ENCODE measurements at places on chromosomes 16 and 17. TPM values are rescaled to one million over a fixed set of nuclear protein-coding genes. Genes with fewer than 3 reads are reported as not detected.

DNA sequence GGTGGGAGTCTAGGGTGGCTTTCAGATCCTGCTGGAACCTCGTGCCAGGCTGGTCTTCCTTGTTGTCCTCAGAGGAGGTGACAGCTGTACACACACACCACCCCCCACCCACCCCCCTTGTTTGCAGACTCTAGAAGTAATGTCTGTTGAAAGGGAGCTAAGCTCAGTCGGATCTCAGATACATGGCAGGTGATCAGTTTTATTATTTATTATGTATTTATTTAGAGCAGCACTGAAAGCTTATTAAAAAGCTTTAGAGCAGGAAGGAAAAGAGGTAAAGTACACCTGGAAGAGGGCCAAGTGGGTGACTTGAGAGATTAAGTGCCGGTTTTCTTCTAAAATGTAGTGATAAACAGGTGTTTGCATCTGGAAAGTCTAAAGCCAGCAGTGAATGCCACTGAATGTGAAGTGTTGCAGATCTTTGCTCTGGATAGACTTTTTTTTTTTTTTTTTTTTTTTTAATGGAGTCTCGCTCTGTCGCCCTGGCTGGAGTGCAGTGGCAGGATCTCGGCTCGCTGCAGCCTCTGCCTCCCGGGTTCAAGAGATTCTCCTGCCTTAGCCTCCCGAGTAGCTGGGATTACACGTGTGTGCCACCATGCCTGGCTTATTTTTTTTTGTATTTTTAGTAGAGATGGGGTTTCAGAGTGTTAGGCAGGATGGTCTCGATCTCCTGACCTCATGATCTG is 40.2 kb downstream of the FOXK2 start:
- DNase-seq: peak; percentile 48

TEKT1 gene
- not detected for polyA plus RNA-seq

DNA sequence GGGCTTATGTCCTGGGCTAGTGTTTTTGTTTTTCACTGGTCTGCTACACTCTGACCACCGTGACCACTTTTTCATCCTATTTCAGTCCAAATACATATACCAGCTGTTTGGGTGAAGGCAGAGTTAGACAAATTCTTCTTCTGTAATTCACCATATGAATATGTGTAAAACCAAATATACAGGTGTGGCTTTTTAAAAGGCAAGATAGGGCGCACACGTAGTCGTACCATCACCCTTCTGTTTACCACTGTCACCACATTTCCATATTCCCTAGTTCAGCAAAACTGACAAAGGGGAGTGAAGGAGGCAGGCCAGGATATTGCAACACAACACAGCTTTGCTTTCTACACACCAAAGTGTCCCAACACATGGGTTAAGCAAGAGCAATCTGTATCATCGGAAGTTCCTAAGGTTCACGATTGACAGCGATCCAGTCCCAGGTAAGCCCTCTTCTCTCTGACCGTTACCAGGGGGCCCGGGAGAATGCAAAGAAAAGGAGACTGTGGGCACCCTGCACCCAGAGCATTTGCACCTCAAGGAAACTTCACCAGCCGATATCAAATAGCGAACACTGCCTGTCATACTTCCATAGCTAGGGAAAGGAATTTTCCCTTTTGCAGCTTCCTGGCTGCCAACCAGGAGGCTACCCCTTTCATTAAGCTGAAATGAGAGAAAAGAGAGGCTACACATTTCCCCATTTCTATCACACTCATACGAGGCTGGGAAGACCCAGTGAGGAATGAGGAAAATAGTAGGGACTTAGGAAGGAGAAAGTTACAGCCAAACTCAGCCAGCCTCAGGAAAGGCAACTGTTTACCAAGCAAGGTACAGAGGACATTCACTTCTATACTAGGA is 23.1 kb downstream of the CREBBP start:
- peak; percentile 53 for DNase-seq

DNA sequence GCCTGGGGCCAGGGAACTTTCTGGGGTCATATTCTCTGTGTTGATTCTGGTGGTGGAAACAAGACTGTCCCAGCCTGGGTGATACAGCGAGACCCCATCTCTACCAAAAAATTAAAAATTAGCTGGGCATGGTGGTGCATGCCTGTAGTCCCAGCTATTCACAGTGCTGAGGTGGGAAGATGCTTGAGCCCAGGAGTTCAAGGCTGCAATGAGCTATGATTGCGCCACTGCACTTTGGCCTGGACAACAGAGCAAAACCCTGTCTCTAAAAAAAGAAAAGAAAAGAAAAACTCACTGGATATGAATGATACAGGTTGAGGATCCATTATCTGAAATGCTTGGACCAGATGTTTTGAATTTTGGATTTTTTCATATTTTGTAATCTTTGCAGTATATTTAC is 13.6 kb downstream of the SCGB1C2 start:
- no peak for DNase-seq

DNA sequence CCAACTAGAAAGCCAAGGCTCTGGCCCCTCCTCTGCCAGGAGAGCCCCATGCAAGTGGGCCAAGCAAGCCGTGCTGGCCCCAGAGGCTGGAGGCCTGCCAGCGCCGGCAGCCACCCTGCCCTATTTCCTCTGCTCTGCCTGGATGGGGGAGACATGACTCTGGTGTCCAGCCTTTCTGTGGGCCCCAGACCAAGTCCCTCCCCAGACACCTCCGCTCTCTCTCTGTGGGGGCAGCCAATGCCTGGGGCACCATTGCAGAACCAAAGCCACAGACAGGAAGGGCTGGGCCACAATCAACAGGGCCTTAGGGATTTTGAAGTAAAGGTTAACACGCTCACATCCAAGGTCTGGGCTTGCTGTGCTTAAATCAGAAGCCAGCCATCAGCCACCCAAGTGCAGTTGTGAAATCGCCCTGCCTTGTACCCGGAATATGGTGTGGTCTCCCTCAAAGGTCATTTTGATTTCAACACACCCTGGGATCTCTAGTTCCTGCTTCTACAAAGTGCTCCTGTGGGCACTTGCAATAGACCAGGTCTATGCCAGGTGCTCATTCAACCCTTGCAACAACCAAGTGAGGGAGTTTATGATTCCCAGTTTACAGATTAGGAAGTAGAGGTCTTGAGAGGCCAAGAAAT is 63.5 kb upstream of the TEX2 start:
- DNase-seq: no peak
